ENCODE measurements at places on chromosomes 6 and 20.
A peak's percentile ranks its signal among the peaks of the same experiment; 100 is the strongest.

GRCh38 chr6:136424901-136425300 lies 125.3 kb downstream of the MAP7 start:
- no peak for DNase-seq

- DNase-seq, result no peak
These were observed 36.5 kb upstream of the KIF13A start for GRCh38 chr6:18023891-18024290.

- no peak for DNase-seq
These were observed 103.5 kb upstream of the GPR6 start for GRCh38 chr6:109874621-109875020.

DNA sequence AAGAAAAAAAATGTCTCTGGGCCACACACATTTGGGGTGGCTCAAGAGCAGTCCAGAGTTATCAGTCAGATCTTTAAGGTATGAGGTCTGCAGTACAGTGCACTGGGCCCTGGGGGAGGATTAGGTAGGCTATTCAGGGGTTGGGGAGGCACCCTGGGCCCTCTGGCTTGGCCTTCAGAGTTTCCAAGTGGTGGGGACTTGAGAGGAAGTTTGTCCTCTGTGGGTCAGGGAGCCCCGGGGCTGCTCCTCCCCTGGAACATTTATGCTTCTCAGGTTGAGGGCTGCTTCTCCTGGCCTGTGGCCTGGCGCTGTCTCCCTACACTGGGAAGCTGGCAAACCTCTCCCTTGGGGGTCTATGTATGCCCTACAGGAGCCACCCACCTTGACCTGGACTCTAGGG lies 46.0 kb downstream of the PTK7 start:
- DNase-seq, result no peak

DNA sequence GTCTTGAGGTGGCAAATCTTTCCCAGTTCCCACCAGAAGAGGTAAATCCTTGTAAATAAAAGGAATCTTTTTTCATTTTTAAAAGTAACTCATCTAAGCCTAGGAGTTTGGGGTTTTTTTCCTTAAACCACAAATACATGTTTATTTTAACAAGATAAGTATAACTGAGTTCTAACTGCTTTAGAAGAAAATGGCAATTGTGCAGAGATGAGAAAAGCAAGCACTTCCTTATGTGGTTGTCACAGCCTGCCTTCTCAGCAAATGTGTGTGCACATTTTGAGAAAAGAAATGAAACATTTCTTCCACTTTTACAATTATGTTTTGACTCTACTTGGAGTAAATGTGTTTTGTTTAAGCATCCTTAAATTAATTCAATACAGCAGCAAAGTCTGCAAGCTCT lies 17.7 kb downstream of the HCK start:
- no peak for DNase-seq

- no peak for DNase-seq
These were observed 254.4 kb upstream of the EXOC2 start for GRCh38 chr6:947235-947934.

DNA sequence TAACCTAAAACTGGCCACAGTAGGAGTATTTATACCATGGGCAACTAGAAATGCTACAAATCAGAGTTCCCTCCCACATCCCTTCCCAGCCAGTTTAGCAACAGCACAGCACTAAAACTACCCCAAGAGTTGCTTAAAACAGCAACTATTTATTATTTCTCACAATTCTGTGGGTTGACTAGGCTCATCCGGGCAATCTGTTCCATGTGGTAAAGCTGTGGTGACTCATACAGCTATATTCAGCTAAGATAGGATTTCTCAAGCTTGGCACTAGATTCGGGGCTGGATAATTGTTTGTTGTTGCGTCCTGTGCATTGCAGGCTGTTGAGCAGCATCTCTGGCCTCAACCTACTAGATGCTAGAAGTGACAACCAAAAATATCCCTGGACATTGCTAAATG lies 8.6 kb upstream of the HECA start:
- peak; percentile 75 for DNase-seq

- no peak for DNase-seq
These were observed 224.3 kb downstream of the UBE3D start for GRCh38 chr6:82841309-82841708.

DNA sequence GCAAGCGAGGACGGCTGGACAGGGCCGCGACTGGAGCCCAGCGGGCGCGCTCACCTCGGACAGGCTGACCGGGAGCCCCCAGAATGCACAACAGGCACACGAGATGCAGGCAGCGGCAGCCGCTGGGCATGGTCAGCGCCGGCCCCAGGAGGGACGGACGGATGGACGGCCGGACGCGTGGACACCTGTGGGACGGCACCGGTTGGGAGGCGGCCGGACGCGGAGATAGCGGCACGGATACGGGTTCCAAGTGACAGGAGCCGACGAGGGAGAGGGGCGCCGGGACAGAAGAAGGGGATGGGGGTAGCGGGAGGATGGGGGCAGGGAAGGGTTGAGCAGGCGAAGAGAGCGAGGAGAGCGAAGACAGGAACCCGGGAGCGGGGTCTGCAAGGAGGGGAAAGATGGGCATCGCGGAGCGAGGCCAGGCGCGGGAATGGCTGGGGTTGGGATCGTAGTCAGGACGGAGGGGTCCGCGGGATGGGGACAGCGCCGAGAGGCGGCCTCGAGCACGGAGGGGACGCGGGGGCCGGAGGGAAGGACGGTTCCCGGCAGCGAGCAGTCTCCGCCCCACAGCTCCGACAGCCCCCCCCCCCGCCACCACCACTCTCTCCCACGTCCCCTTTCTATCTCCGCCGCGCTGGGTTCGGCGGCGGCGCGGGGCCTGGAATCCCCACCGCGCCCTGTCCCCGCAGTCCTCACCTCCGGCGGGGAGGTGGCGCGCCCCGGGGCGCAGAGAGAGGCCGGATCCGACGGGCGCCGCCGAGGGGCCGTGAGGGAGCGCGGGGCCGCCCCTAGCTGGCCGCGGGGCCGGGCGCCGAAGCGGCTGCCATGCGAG lies 435 bp downstream of the DLK2 start:
- DNase-seq, result peak; percentile 76

DNA sequence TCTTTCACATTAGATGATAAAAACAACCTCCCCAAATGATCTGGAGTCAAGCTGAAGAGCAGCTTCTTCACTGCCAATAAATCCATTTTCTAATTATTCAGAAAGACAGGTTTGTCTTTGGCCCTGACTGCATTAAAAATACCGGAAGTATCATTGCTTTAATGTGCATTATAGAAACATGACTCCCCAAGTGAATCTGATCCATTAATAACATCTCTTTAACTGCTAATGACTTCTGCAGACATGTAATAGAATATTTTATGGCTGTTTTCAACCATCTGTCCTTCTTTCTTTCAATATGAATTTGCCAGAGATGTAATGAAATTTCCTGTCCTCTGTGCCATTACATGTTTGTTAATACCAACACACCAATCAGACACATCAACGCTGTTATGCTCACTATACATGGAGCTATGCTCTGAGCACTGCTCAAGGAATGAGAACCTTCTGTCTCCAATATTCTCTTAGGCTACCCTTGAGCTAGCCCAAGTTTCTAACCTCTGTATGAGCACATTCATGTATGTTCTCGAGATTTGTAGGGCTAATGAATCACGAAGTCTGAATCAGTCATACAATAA lies 87.8 kb downstream of the LYRM4 start:
- DNase-seq, result no peak

- no peak for DNase-seq
These were observed 76.6 kb downstream of the DZANK1 start for GRCh38 chr20:18390201-18390600.

GRCh38 chr6:43009124-43009523 lies 4.6 kb downstream of the MEA1 start:
- peak; percentile 31 for DNase-seq

GRCh38 chr6:37130704-37131103 lies 39.2 kb upstream of the PIM1 start:
- DNase-seq, result peak; percentile 56

GRCh38 chr6:6494677-6495076 lies 93.8 kb upstream of the LY86 start:
- no peak for DNase-seq

DNA sequence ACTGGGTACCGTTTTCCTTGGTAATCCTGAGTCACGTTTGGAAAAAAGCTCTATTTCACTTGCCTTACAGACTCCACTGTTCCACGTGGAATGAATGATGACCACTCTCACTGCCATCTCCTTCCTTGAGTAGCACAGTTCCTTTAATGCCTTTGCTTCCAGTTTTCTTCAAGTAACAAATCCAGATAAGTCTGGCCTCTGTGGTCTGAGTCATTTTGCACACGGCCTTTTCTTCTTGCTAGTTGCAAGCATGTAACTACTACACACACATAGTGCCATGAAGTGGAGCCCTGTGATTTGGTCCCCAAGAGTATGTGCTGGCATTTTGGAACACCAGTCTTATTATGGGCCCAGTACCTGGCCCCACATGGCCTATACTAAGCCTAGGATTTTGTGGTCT lies 182.8 kb downstream of the SASH1 start:
- peak; percentile 92 for DNase-seq

GRCh38 chr6:38413102-38413800 lies 226.5 kb downstream of the BTBD9 start:
- no peak for DNase-seq

- DNase-seq, result no peak
These were observed 25.9 kb upstream of the HAO1 start for GRCh38 chr20:7966176-7966575.

- peak; percentile 39 for DNase-seq
These were observed 17.7 kb downstream of the SNX9 start for GRCh38 chr6:157840776-157841175.

- DNase-seq, result peak; percentile 71
These were observed 7.5 kb downstream of the FOXS1 start for GRCh38 chr20:31837896-31838397.

- no peak for DNase-seq
These were observed 96.9 kb downstream of the MBOAT1 start for GRCh38 chr6:20115246-20115980.

DNA sequence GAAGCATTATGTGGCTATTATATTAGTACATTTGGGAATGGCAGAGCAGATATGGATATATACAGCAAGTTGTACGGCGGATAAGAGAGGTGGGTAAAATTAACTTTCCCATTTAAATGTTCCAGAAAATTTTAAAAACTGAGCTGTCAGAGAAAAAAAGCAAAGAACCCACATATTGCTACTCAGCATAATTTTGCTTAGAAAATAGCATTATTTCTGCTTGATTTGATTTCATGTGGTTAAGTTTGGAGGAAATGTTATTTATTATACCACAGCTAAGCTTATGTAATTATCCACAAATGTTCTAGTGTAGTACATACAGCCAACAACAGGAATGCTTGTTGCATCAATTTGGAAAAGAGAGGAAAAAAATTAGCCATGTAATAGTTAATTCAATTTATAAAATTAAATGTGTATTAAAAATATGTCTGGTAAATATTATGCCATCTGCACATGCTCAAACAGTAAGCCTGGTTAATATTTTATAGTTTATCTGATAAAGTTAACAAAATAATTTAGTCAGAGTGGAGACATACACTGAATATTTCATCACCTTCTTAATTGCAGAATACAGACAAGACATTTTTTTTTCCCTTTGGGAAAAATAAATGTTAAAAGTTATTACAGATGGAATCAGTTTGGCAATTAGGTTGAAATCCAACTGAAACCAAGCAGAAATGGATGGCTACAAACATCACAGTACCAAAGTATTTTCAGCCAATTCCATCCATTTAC lies 172.1 kb upstream of the ID4 start:
- DNase-seq, result no peak

DNA sequence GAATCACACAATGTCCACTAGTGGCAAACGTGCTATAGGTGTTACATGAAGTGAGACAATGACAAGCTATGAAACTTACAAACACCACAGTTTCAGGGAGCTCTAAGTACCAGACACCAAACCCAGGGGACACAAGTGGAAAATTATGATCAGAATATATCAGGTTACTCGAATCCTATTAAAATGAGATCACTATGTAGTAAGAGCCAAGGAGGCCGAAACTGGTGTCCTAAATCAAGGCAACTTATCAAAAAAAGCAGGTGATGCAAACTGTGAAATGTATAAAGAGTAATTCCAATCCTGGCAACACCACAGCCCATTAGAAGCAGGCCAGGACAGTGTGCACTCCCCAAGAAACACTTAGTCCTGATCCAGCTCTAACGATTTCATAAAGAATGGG lies 100.3 kb downstream of the ARHGAP18 start:
- no peak for DNase-seq

GRCh38 chr6:140830666-140831065 lies 1302.1 kb upstream of the GJE1 start:
- DNase-seq, result no peak

DNA sequence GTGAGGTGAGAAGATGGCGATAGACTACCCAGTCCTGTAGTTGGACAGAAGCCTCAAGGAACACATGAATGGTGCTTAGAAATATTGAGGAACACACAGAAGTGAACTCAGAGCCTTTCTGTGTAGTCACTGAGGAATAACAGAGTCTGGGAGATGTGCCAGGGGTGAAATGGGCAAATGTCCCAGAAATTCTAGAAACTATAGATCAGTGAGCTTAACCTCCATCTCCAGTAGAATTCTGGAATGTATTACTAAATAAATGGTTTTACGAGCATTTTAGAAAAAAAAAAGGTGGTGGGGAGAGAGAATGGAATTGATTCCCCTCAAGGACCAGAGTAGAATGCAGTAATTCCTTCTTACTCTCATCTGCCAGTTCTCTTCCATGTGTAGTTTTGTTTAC lies 380.0 kb downstream of the LMBRD1 start:
- no peak for DNase-seq

- no peak for DNase-seq
These were observed 257.8 kb downstream of the GMPR start for GRCh38 chr6:16496210-16496609.

GRCh38 chr6:45654673-45655072 lies 276.9 kb upstream of the SUPT3H start:
- DNase-seq, result no peak

GRCh38 chr6:14468647-14469321 lies 351.2 kb downstream of the CD83 start:
- DNase-seq, result no peak

DNA sequence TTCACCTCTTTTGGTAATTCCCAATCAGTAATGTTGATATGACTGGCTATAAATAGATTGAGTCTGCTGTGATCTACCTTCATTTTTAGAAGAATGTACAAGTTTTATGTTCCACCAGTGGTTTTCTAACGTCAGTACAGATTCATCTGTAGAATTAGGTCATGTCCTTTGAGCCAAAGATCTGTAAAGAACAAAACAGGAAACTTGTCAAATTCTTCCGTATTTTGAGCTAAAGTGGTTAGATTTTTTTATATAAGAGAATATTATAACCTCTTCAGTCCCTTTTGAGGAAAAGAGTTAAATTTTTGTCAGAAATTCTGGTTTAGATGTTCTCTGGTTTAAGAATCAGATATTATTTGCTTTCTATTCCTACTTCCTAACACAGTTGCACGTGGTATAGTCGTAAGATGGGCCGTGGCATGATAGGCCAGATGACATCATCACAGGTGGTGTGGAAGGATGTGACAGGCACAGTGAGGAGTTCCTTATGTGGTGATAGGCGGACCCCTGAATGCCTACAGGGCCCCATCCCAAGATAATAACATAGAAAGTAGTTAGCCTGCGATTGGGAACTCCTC lies 62.3 kb downstream of the SNX9 start:
- DNase-seq, result no peak

- no peak for DNase-seq
These were observed 108.4 kb downstream of the KLHL32 start for GRCh38 chr6:97032955-97033354.
